Hindlimb muscle (tissue), 1 donor: ENCODE measurements at places on chromosomes 6 and 20.

- DNase-seq, result no peak
Measured at GRCh38 chr6:40798069-40798770, 211.1 kb upstream of the LRFN2 start.

- no peak for DNase-seq
Measured at GRCh38 chr6:112321941-112322424, 25.1 kb upstream of the RFPL4B start.

DNA sequence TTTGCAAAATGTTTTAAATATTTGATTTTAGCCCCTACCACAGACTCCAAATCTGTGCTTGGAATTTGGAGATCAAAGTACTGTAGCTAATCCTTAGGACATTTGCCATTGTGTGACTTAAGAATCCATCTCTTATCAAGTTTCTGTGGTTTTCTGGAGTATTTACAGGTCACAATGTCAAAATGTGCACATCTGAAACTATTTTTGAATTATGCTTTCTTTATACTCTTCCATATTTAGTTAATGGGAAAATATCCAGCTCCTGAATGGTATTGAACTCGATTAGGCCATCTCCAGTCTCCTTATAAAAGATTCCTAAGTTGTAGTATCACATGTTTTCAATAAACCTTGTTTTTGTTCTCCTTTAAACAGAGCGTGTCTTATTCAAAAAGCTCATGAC lies 162.5 kb downstream of the KHDC1L start:
- no peak for DNase-seq

DNA sequence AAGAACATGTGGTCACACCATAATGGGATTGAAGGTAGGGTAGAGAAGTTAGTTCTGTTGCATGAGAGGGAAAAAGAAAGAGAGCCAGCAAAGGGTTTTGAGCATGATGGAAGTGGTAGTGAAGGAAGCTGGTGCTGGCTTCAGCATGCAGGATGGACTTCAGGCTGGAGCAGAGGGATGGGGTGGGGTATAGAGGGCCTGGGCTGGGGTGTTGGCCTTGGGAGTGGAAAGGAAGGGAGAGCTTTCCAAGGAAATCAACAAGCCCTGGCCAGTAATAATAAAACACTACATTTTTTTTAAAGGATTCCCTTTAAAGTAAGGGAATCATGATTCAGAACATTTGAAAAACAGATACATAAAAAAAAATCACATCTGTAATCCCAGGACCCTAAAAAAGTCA lies 61.2 kb downstream of the LAMA4 start:
- no peak for DNase-seq

GRCh38 chr6:128280066-128280465 lies 240.3 kb downstream of the PTPRK start:
- DNase-seq, result no peak

DNA sequence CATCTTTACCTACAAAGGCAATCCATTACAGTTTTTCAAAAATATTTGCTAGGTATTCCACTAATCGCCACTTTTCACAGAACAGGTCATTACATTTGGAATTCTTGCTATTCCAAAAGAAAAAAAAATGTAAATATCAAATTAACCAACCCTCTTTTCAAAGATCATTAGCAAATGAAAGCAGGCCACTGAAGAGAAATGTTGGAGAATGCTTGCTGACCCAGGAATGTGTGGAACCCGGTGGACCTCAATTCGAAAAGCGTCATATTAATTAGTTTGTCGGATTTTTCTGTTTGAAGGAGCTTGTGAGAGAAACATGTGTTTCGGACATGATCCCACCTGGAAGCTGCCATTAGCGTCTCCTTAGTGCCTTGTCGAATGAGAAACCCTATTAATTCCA lies 27.9 kb upstream of the SERPINB9 start:
- no peak for DNase-seq

DNA sequence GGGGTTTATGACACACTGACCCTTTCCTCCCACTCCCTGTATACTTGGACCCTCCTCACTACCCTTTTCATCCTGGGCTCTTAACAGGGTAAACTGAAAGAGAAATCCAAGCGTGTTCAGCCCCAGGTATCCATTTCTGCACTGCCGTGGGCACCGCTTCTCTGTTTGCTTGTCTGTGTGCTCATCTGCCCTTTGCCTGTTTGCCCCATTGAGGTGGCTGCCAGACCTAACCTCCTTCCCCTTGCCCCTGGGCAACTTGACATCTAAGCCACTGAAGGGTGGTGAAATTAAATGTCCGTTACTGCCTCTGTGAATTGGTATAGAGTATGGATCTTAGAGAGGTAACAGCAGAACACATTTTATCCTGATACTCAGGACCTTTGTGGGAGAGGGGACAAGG lies 38.7 kb downstream of the ACSS2 start:
- no peak for DNase-seq

DNA sequence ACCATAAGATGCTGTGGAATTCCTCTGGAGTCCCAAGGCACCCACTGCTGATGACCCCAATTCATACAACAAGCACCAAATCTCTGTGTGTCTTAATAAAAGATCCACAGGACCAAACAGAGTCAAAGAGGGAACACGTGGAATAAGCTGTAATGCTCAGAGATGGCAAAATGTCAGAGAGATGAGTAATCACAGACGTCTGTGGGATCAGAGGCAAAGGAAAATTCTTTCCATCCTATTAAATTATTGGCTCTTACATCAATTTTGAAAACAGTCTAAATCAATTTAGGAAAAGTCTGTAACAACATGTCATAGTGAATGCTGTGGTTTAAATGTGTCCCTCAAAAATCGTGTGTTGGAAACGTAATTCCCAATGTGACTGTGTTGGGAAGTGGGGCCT lies 17.5 kb upstream of the SAMD3 start:
- peak; percentile 61 for DNase-seq

- DNase-seq, result no peak
Measured at GRCh38 chr6:22804620-22805261, 235.4 kb downstream of the HDGFL1 start.

DNA sequence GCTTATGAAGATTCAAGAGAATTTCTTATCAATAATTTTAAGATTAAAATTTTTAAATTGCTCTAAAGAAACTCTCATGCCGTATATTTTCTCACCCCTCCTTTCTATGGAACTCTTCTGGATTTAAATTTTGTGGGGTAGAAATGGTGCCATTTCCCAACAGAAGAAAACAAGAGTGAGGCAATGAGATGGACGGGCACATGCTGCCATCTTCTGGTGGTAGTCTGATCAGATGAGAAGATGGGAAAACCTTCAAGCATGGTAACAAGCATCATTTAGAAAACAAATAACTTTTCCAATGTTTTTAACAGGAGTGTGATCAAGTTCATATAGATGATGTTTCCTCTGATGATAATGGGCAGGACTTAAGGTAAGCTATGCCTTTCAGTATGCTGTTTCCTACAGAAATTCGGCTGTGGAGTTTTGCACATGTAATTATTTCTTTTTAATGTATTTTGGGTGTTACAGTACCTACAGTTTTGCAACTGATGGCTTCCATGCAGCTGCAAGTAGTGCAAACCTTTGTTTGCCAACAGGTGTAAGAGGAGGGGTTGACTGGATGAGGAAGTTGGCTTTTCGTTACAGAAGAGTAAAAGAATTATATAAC lies 271.4 kb downstream of the EYA4 start:
- peak; percentile 58 for DNase-seq

- no peak for DNase-seq
Measured at GRCh38 chr6:163564534-163564933, 150.0 kb downstream of the QKI start.

GRCh38 chr6:161494566-161494965 lies 220.7 kb upstream of the AGPAT4 start:
- DNase-seq, result no peak

GRCh38 chr6:78615430-78615904 lies 251.9 kb upstream of the IRAK1BP1 start:
- DNase-seq, result no peak

DNA sequence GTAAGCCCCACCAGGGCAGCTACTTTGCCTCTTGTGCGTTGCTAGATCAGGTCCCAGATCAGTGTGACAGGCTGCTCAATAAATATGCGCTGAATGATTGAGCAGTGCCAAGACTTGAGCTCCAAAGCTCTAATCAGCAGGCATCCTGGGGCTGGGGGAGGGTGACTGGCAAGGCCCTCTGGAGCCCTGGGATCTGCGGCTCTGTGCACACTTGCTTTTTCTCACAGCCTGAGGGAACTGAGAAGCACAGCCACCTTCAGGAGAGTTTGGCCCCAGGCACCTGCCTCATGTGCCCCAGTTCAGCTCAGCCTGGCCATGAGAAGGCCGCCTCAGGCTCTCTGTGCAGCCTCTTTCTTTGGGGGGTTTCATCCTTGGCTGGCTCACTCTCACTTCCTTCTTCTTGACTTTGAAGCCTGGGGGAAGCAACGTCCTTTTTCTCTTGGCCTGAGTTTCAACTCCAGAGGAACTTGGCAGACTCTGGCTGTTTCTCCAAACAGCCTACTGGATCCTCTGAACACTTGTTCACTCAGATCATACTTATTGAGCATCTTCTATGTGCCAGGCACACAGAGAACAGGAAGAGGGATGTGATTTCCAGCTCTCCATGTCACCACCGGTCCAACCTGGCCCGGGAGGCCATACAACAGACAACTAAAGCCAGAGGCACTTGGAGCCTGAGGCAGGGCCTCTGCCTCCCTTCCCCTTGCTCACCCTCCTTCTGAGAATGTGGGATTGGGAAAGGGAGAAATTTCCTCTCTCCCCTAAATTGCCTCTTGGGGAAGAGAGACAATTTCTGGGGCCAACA lies 114.0 kb downstream of the VEGFA start:
- DNase-seq, result no peak

GRCh38 chr20:38007526-38007925 lies 25.7 kb downstream of the TTI1 start:
- DNase-seq, result no peak

DNA sequence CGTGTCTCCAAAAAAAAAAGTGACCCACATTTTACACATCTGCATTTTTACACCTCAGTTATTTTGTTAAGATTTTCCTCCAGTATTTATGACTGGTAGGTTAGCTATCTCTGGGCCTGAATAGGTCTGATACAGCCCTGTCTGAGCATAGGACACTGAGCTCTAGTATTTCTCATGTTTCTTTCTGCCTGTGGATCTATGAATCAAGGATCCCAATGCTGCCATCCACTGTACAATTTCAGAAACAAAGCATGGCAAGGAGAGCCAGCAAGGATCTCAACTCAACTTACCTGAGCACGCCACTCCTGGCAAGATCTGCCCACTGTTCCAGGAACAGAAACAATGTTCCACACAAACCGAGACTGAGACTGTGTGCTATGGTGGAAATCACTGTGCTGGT lies 36.4 kb upstream of the ENPP5 start:
- no peak for DNase-seq

DNA sequence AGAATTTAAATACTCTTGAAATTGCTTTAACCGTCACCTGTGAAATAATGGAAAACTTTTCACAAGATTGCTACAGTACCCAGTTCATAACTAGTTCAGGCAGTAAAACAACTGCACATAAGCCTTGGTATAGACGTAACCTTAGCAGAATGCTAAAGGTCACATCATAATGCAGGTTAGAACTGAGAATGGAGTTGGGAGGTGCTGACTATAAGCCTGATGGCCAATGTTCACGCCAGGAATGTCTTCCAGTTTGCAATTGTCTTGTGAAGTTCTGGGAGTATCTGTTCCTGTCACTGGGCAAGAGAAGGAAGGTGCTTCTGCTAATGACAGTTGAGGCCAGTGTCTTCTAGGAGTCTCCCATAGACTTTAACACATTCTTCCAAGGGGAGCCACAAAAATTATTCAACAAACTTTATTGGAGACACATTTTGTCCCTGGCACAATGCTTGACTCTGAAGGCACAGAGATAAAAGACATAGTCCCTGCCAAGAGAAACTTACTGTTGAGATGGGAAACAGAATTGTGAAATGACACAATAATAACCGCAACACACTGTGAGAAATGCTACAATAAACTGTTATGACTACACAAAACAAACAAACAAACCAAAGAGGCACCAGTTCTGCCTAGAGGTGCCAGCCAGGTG lies 24.6 kb upstream of the CEP162 start:
- no peak for DNase-seq

- peak; percentile 8 for DNase-seq
Measured at GRCh38 chr6:71011871-71012371, 55.1 kb upstream of the B3GAT2 start.

DNA sequence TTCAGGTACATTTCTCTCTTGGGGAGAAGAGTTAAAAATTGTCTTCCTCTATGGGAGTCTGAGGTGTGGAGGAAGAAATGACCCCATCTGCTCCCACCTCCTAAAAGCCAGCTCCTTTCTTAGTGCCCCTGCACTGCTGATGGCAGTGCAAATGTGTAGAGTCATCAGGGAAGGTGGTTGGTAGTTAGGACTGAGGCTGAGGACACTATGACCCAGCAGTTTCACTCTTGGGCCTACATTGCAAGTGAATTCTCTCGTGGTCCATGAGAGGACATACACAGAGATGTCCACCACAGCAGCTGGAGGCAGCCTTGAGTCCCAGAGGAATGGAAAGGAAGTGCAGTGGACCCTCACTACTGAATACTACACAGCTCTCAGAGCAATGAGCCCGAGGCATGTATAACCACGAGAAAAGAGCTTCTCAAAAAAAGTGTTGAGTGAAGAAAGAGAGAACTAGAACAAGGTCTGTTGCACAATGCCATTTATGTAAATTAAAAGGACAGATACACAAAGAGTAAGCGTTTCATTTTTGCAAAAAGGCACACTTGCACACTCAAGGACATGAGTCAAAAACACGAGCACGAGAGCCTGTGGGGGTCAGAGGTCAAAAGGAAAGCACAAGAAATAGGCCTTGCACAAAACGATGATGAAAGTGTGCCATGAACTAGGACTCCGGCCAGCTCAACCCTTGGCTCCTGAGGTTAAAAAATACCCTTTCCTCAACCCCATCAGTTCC lies 308.2 kb upstream of the PRND start:
- no peak for DNase-seq

DNA sequence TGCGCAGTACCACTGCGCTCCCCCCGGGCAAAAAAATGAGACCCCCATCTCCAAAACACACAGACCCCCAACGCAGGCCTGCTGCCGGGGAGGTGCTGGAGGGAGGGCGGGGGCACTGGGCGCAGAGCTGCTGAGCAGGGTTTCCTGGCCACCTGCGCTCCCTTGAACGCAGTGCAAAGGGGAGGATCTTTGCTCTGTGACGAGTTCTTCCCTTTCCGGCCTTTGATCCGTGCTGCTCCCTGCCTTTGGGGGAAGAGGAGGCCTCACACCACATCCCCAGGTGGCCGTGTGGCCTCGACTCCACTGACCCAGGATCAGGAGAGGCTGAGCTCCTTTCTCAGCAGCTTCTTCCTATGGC lies 8.9 kb upstream of the COL20A1 start:
- DNase-seq, result no peak

DNA sequence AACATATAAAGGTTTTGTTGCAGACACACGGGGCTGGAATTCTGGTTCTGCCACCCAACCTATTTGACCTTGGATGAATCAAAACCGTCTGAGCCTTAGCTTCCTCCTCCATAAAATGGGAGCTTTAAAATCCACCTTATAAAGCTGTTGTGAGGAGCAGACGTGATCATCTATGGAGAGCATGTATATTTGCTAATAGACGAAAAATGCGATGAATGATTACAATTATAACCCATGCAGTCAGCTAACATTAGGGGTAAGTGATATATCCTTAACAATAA lies 586 bp upstream of the NUP153 start:
- no peak for DNase-seq

GRCh38 chr6:14732226-14732843 lies 513.5 kb upstream of the JARID2 start:
- DNase-seq, result no peak
